NCI-H2171 (cell line): ENCODE measurements at places on chromosomes 6 and 20.
A peak's percentile ranks its signal among the peaks of the same experiment; 100 is the strongest.

GRCh38 chr6:34021554-34022190, 124.2 kb downstream of the GRM4 start:
- peak; percentile 44 for DNase-seq

GRCh38 chr6:112957536-112957916, 610.4 kb downstream of the RFPL4B start:
- DNase-seq: no peak

- DNase-seq: peak; percentile 47
These were observed 59.8 kb upstream of the DEK start for GRCh38 chr6:18323935-18324705.

- DNase-seq: no peak
These were observed 65.8 kb downstream of the SLC22A2 start for GRCh38 chr6:160192840-160193239.

GRCh38 chr6:80331522-80331921, 225.1 kb downstream of the BCKDHB start:
- peak; percentile 61 for DNase-seq

- no peak for DNase-seq
These were observed 26.7 kb downstream of the TRERF1 start for GRCh38 chr6:42424906-42425474.

DNA sequence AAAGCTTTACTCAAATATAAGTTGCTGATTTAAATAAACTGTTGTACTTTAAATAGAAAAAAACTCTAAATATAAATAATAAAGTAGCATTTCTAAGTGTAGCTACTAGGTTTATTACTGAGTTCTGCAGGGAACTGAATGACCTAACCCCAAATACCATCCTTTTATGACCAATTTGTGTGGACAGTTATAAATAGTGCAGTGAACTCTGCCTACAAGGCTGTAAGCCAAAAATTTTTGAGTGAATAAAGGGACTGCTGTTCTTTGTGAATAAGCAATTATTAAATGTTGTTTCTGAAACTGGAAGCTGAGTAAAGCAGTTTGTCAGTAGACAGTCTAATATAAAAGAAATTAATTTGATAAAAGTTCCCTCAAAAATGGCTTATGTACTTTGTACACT, 90.8 kb upstream of the ELOVL5 start:
- DNase-seq: no peak

DNA sequence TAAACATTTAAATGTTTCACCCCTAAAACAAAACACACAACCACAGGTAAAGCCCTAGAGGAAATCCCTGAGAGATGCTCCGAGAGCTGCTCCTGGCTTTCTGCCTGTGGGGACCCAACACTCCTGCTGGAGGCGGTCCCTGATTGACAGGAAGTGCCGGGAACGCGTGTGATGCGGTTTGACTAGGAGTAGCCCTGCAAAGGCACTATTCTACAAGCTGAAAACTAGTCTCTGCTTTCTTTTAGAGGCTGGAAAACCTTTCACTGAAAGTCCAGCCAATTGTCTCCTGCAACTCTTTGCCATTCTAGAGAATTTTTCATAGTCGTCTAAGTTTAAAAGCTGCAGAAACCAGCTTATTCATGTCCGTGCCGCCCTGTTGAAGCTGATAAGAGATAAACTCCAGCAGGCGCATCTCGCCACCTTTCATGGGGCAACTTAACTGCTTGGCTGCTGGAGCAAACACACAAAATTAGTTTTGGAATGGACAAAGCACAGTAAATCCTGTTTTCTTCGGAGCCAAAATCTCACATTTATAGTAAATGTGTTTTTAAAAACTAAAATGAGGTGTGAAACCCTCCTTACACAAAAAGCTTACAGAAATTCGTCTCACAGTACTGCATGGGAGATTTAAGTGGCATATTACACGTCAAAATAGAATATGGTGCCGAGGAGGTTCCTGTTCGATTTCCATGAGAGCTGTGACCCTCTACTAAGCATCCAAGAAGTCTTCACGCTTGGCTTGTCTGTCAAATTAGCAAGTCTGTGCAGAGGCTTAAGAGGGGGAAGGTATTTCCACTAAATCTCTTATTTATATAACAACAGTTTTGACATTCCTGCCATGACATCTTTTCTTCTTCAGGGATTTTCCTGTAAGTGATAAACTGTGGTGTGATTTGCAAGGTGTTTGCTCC, 46.9 kb downstream of the DACT2 start:
- no peak for DNase-seq

DNA sequence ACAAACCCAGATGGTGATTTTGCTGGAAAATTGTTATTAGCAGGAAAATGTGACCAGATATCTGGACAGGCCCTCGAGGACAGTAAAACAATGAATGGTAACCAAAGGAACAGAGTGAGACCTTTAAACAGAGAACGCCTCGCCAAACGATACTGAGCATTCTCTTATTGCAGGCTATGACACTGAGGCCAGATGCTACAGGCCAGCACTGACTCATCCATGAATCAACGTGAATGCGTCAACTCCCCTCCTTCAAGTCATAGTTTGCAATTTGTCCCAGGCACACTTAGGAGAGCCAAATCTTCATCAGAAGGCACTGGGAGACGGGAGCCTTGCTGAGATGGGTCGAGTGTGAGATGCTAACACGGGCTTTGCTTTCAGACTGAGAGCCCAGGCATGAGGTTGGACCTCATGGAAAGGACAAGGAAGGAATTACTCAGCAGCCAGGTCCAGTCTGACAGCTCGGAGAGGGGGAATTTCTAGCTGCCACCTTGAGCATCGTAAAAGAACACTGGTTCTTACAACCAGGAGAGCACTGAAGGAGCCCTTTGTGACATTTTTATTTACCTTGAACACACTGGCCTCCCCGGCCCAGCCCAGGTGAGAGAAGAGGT, 60.7 kb downstream of the BMP7 start:
- no peak for DNase-seq

- peak; percentile 88 for DNase-seq
These were observed 1.9 kb downstream of the DDR1 start for GRCh38 chr6:30885999-30886896.

DNA sequence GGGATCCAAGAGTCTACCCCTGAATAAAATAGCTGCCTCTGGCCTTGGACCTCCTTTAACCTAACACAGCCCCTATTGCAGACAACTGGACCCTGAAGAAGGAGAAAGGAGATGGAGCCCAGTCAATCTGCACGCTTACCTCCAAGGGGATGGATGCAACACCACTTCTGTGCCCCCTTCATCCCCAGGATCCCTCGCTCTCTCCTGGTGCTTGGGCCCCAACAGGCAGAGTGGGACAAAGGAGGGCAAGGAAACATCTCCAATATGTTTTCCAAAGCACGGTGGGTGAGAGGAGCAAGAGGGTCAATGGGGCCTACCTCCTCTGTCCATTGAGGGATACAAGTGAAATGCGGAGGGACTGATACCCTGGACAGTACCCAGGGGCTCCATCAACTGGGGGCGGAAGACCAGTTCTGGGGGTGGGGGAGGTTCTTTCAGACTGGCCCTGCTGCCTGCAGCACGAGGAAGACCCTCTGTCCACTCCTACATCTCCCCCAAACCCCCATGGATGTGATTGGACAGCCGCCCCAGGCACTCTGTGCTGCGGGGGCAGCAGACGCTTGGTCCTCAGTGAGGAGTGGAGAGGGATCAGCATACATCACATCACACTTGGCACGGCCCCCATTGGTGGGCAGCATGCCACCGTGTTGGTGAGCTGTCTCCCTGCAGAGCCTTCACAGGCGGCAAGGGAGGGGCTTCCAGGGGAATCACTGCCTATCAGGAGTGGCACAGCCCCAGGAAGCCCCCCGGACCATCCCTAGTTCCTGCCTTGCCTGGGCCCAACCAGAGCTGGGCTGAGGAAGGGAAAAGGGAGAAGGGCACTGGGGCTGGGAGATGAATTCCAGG, 70.6 kb downstream of the MRPL14 start:
- DNase-seq: no peak

GRCh38 chr6:112049026-112049799, 4.7 kb upstream of the CCN6 start:
- no peak for DNase-seq

GRCh38 chr20:14360416-14360815, 23.0 kb upstream of the FLRT3 start:
- DNase-seq: no peak

DNA sequence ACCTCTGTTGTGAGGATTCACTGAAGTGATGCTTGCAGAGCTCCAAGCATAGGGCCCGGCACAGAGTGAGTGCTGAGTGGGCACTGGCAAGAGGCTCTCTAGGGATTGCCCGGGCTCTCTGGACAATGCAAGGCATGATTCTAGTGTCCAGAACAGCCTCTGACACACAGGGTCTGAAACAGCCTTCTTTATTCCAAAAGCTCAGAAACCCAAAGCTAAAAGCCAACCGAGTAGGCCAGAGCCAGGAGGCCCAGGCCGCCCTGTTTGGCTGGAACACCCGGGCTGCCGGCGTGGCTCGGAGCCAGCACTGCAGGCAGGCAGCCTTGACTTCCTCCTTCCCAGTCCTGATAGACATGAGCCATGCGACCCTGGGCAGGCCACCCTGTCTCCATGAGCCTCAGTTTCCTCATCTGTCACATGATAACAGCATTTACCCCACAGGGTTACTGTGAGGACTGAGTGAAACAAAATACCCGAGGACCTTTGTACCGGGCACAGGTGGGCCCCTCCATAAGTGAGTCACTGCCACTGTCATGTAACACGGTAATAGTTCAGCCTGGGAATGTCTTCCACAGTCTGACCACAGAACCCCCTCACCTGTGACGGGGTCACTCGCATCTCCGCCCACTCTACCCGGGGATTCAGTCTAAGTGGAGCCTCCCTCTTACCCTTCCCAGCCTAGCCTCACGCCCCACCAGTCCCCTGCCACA, 51.5 kb downstream of the PTPRT start:
- DNase-seq: no peak

GRCh38 chr20:37651932-37652331, 41.9 kb upstream of the CTNNBL1 start:
- DNase-seq: no peak

DNA sequence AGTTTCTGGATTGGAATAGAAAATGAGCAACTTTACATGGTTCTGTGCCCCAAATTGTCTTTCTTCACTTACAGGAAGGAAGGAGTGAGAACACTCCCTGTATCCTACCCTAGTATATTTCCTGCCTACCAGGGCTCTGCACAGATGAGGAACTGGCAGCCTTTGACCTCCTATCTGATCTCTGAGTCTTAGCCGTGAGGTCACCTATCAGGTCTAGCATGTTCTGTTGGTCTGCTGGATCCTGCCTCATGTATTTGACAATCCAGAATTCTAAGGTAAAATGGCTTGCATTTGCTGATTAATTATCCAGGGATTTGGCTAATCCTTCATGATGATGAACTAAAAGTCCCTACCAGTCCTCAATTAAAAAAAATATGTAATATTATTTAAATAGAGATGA, 35.0 kb upstream of the TRAM2 start:
- DNase-seq: no peak

- no peak for DNase-seq
These were observed 176.2 kb upstream of the AHI1 start for GRCh38 chr6:135673501-135674309.

- DNase-seq: no peak
These were observed 3.7 kb upstream of the TXNDC5 start for GRCh38 chr6:7914311-7914710.

GRCh38 chr6:74578339-74578738, 627.5 kb downstream of the COL12A1 start:
- DNase-seq: no peak

- DNase-seq: peak; percentile 33
These were observed 19.2 kb downstream of the KLHL32 start for GRCh38 chr6:96943555-96944215.

- no peak for DNase-seq
These were observed 17.9 kb upstream of the ARMC12 start for GRCh38 chr6:35718911-35719381.

DNA sequence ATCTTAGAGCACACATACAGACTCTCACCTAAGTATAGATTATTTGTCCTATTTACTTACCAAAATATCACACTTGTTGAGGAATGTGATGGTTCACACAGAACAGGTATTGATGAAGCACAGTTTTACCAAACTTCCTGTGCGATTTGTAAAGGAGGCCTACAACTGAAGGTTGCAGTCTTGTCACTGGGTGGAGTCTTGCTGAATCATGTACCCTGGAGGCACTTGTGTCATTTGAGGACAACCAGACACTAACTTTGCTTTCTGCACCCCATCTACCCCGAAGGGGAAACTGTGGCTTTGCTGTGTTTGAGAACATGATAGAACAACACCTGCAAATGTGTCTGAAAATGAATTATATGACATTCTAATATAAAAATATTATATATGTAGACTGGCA, 32.4 kb upstream of the HINT3 start:
- DNase-seq: no peak

- DNase-seq: no peak
These were observed 105.6 kb downstream of the PREX1 start for GRCh38 chr20:48722002-48722731.

DNA sequence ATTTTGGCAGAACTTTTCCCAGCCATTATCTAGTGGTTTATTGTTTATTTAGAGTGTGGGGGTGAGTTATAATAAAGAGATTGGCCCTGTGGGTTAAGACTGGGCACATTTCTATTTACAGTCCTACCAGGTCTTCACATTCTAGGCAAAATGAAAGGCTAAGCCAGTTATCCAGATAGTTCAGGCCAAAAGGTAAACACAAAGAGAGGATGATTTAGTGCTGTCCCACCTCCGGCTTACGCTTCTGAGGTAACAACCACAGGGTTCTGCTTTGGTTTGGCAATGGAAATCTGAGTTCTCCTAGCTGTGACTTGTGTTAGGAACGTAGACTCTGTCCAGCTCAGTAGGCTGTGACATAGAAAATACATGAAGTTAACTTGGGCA, 50.3 kb upstream of the PTPRK start:
- no peak for DNase-seq

DNA sequence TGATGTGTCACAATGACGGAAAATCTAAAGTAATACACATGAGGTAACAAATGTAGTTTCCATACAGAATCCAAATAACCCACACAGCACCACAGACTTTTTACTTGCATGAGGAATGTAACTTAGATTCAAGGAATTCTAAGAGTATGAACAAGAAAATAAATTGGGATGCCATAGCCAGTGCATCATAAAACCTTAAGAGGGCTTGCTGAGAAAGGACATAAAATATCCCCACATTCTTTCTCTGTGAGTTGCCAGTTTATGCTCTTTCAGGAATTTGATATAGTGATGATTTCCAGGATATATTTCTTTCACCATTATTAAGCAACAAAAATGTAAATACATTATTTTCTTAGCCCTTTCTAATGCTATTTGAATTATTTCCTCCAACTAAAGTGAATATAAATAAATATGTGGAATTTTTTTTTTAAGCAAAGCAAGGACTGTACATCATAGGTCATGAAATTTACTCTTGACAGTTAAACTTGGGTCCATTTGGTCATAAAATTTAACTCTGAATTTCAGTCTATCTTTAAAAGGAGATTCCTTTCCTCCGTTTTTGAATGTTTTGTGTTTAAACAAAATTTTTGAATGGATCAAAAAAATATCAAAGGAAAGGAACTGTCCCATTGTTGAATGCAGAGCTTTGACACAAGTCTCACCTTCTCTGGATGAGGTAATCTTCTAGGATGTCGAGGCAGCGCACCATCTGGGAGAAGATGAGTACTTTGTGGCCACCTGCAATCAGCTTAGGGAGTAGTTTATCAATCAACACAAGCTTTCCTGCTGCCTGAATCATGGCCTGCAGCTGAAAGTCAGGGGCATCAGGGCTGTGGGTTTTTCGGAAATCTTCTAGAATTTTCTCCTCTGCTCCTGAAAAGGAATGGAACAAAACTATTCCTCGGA, 116.3 kb upstream of the EMILIN3 start:
- DNase-seq: no peak

- no peak for DNase-seq
These were observed 13.1 kb downstream of the SRPK1 start for GRCh38 chr6:35907750-35908149.

- no peak for DNase-seq
These were observed 9.3 kb upstream of the NQO2 start for GRCh38 chr6:2990248-2990931.
